Omental fat pad (tissue), 4 donors: ENCODE measurements at places on chromosomes 2 and 18.

DNA sequence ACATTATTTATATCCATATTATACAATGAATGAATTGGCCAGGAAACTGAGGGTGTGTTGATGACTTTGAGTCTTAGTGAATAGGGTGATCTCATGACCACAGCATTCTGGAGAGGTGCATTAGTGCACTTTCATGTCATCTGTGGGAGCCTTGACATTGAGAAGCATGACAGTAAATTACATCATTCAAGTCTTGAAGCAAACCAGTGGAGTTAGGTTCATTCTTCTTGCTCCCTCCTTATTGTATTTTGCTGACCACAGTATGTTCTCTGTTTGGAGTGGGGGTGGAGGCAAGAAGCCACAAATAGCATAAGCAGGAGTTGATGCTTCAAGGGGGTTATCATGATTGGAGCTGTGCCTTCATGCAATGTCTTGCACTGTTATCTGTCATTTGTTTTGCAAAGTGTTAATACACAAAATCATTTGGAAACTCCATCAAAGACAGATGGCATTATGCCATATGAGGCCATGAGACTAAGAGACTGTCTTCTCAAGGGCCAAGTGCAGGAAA is 680.2 kb downstream of the NYAP2 start:
- DNase-seq, result no peak

DNA sequence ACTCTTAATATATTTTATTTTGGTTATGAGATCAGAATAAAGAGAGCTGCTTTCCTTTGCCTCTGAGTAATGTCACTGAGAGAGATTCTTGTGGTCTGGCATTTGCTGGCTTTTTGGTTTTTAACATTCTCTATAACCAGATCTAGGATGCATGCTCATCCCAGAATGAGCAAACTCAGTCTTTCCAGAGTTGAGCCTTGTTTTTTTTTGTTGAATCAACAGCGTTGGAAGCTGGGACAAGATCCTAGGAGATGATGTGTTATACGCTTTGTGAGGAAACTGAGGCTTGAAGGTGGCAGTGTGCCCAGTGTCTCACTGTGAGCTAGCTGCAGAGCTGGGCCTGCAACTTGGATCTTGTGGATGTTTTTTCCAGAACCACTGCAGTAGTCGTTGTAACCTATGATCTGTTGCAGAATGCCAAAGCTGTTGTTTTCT is 19.5 kb downstream of the MYO1B start:
- no peak for DNase-seq

- DNase-seq, result no peak
Measured at GRCh38 chr2:101609433-101609832, 88.1 kb upstream of the MAP4K4 start.

DNA sequence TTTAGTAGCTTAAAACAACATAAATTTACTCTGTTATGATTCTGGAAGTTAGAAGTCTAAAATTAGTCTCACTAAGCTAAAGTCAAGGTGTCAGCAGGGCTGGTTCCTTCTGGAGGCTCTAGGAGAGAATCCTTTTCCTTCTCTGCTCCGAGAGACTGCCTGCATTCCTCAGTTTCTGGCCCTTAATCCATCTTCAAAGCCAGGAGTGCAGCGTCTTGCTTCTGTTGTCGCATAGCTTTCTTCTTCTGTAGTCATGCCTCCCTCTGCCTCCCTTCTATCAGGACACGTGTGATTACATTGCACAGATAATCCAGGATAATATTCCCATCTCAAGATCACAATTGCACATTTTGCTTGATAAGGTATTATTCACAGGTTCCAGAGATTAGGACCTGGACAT is 35.1 kb downstream of the DAPL1 start:
- DNase-seq, result no peak

GRCh38 chr18:31860488-31860887 is 82.4 kb downstream of the TRAPPC8 start:
- DNase-seq, result no peak

DNA sequence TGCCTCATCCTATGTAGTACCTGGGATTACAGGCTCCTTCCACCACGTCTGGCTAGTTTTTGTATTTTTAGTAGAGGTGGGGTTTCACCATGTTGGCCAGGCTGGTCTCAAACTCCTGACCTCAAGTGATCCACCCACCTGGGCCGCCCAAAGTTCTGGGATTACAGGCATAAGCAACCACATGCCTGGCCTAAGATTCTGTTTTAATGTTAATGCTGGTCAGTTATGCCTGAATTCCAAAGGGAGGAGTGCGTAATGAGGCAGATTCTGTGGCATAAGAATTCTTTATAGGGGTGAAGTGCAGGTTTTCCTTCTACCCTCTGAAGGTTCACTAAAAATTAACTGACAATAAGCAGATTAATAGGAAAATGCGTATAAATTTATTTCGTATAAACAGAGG is 1343.8 kb upstream of the LRRTM1 start:
- no peak for DNase-seq

DNA sequence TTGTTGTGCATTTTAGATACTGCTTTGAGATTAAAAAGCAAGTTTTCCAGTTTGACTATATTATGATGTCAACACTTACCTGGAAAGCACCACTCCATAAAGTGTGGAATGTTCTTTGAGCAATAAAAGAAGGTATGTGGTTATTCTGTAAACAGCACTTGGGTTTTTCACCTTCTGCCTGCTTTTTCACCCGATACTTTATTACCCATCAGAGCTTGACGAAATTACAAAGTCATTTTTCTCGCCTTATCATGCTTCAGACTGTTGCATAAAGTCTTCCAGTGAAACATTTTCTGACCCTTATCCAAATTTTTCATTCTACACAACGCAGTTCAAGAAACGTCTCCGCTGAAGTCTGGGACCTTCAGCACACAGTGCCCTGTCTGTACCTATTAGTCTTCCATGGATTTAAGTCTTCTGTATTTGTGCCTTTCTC is 25.2 kb downstream of the CAB39 start:
- DNase-seq, result no peak

- DNase-seq, result no peak
Measured at GRCh38 chr2:67792681-67793091, 270.1 kb downstream of the C1D start.

DNA sequence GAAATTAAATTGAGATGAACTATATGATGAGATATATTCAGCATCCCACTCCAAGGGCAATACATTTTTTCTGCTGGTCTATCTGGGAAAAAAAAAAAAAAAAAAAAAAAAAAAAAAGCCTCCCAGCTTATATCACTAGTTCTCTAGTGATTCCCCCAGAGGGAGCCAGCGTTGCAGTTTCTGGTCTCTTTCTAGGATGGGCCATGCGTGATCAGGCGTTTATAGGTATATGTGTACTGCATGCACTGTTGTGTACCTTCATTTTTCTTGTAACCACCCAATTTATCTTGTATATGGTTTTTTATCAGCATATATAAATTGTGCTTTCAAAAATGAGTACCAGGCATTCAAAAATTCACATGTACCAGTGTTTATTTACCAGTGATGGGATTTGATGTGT is 35.1 kb downstream of the DCDC2C start:
- no peak for DNase-seq

- no peak for DNase-seq
Measured at GRCh38 chr18:13500227-13500865, 226.0 kb downstream of the FAM210A start.

GRCh38 chr2:138752197-138752956 is 27.8 kb downstream of the NXPH2 start:
- DNase-seq, result no peak

DNA sequence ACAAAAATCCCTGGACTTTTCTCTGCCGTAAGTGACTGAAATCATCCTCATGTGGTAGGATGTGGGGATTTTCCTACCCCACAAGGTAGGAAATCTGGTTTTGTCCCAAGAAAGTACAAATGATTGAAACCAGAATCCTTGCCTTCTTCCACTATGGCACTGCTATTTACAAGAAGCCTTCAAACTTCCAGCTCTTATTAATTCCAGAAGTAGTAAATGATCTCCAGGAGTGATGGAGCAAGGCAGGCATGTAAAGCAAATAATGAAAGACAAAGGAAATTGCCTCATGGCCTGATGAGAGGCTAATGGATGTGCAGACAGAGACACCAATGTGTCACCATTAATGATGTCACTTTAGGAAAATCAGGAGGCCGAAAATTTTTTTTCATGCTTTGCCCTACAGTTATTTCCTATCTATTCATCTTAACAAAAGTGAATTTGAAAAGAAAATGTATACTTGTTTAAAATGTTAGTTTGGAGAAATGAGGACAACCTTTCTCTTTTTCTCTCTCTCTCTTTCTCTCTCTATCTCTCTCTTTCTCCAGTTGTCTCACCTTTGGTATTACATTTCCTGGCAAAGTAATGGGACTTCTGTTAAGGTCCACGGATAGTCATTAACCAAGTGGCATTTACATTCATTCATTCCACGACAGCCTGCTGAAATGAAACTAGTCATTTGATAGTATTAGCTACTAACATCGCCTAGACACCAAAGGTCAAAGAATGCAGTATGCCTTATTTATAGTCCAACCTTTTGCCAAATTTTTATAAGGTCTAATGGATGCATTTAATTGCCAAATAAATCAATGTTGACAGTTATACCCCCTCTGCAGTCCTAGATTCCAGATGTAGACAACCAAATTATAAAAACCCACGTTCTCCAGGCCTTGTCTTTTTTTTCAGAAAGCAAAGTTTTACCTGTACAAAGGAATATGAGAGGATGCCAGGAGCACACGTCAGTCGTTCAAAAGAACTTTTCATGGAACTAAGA is 5.0 kb upstream of the EVA1A start:
- no peak for DNase-seq

- no peak for DNase-seq
Measured at GRCh38 chr2:143698352-143698751, 569.1 kb downstream of the ARHGAP15 start.

- DNase-seq, result no peak
Measured at GRCh38 chr2:191061381-191061980, 47.5 kb upstream of the STAT1 start.

- no peak for DNase-seq
Measured at GRCh38 chr2:190127651-190128050, 65.1 kb upstream of the MSTN start.

- no peak for DNase-seq
Measured at GRCh38 chr2:22946553-22946952, 438.4 kb upstream of the KLHL29 start.
